AG10803 (cell line): ENCODE measurements at places on chromosomes 1 and 21.

DNA sequence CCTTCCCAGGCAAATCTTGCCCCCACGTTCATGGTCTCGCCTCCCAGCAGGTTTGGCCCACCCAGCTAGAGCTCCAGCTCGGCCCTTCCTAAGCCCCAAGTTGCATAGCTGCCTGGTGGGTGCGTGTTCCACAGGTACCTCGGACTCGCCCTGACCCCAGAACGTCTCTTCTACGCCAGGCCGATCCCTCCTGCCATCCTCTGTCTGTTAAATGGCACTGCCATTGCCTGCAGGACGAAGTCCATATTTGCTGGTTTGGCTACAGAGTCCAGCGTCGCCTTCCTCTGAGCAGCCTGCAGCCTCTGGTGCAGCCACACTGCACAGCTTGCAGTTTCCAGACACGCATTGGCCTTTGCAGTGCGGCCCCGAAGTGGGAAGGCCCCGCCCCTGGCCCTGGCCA lies 228.1 kb downstream of the SDCCAG8 start:
- DNase-seq = no peak

DNA sequence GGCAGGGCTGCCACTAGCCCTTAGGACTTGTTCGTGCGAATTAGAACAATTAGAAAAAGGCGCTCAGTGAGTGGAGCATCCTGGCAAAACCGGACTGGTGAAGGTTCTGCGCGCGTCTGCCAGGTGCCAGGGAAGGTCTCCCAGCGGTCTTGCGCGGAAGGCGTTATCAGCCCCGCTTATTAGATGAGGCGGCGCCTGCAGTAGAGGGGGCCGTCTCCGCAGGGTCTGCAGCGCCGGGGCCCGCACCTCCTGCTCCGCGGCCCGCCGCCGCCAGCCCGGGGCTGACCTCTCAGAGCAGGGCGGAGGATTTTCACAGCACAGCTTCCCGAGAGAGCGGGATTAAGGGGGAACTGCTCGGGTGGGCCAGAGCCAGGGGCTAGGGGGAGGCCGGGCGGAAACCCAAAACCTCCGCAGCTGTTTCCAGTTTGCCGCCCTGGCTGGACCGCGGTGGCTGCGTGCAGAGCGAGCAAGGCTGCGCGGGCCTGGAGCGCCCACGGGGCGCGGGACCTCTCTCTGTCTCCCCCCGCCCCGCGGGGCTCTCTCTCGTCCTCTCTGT lies 155.2 kb downstream of the FOXD2 start:
- no peak for DNase-seq

DNA sequence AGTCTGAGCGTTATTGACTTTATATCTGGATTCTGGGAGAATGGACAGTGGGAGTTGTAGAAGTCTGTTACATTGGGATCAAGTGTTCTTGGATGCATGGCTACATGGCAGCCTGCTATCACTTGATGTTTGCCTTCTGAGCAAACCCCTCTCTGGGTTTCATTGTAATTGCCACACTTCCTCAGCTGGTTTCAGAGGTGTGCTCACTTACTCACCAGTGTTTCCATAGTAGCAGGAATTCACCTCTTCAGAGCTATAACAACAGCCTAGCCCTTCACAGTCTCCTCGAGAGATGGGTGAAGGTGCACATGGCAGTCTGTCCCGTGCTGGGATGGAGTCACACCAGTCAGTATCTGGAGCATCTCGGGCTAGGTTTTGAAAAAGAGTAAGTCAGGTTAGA lies 2.6 kb downstream of the ZP4 start:
- DNase-seq = no peak

DNA sequence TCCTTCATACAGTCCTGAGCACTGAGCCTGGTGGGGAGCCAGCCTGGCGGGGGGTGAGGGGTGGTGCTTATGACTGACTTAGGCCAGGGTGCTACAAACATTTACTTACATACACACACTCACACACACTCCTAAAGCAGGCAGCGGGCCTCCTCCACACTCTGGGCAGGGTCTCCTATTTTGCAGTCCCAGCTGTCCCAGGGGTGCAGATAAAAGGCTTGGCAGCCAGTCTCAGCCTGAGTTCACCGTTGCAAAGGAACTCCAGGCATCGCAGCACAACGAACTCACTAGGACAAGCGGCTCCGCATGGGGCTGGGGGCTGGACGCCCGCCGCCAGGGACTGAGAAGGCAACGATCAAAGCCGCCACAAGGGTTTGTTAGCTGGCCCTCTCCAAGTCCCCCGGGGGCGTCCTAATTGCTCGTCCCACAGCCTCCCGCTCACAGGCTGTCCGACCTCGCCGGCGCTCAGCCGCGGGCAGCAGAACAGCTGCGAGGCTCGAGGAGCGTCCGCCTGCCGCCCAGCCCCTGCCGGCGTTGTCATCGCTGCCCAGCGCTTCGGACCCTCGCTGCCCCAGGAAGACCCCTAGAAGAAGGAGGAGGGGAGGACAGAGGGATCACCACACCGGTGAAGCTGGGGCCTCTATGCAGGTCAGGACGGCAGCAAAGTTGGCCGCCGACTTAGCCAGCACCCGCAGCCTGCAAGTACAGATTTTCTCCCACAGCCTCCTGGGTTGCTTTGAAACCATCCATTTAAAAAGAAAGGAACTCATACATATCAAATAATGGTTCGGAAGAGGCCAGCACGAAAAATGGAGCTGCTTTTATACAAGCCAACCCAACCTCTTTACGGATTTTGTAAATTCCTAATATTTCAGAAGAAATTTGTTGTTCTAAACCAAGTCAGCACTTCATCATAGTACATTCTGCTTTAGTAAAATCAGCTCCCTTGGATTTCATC lies 6.2 kb downstream of the BARHL2 start:
- DNase-seq = no peak

DNA sequence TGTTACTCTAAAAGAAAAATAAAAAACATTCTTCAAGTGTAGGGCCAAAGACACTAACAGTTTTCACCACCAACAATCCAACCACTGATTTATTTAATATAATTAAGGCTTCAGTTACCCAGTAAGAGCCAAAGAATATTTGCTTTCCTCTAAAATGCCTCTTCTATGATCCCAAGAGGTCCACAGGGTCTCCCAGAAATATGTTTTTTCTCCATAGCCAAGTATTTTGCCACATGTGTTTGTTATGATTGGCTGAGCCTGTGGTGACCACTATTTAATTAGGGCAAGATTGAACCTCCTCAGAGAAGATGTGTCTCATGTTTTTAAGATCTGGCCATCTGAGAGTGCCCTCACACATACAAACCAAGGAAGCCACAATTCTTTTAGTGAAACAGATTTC lies 135.9 kb downstream of the TPR start:
- peak; percentile 68 for DNase-seq

- DNase-seq = no peak
Observed at GRCh38 chr1:16484931-16485330, 29.2 kb downstream of the RNU1-1 start.

- DNase-seq = peak; percentile 51
Observed at GRCh38 chr1:225425201-225425786, 2.5 kb downstream of the LBR start.

- DNase-seq = peak; percentile 95
Observed at GRCh38 chr1:6603915-6604558, 1.4 kb upstream of the KLHL21 start.

- no peak for DNase-seq
Observed at GRCh38 chr1:227731696-227732585, 3.2 kb downstream of the JMJD4 start.

DNA sequence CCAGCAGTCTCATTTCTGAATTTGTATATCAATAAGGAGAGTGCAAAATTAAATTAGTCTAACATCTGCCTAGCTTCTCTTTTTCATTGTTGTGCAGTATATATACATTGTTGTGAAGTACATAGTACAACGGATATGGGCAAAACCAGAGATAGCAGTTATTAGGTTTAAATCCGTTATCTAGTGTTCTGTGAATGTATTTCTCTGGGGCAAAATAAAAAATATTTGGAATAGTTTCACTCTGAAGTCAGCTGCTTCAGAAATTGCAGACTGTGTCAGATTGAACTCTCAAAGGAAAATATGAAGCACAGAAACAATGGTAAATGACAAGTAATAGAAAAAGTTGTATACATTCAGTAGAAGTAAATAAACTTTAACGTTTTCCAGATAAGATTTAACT lies 836.5 kb upstream of the CXADR start:
- DNase-seq = no peak

GRCh38 chr1:223836586-223836985 lies 9.2 kb downstream of the TP53BP2 start:
- no peak for DNase-seq

DNA sequence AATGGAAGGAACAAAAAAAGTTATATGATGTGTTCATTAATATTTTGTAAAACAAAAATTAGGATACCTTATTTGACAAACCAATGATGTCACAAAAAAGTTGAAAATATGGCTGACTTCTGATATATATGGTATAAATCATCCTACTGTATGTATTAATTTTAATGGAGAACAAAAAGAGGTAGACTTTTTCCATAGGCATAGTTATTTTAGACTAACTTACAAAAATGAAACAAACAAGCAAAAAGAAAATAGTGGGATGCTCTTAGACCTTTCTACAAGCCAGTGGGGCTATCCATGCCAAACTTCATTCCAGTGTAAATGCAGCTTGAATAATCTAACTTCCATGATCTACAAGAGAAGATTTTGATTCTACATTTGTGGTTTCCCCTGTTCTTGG lies 522 bp upstream of the SPTA1 start:
- DNase-seq = no peak
